ENCODE measurements at places on chromosomes 2 and 18. TPM values are rescaled to one million over a fixed set of nuclear protein-coding genes. Genes with fewer than 3 reads are reported as not detected.

- no peak for ATAC-seq
Observed at GRCh38 chr2:68744366-68744912, 9.8 kb downstream of the ARHGAP25 start.

DNA sequence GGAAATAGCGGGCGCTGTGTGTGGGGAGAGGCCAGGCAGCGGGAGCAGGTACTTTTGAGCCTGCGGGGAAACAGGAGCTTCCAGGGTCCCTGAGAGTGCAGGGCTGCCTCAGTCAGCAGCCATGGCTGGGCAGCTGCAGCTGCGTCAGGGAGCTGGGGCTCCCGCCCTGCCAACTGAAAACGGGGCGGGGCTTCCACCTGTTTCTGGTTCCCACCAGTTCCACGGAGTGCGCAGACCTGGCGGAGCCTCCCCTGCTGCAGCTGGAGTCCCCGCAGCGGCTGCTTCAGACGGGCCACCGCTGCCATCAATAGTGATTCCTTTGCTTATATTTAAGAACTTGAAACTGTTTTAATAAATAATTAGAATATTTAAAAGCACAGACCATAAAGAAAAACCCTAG is 30.6 kb upstream of the RPRM start:
- ATAC-seq = no peak

DNA sequence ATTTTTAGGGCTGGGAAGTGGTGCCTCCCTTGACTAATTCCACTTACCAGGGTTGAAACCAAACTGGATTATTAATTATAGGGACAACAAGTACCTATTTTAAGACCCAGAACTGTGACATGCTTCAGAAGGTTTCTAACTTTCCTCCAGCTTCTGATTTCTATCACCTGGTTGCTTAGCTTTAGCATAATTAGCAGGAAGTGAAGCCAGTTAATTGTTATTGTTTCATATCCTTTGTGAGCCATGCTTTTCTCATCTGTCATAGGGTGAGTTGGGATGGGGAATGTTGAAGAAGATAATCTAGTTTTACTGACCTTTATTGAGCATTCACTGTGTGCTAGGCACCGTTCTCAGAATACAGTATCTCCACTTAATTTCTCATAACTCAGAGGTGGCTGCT is 3.2 kb downstream of the YPEL5 start:
- no peak for ATAC-seq

DNA sequence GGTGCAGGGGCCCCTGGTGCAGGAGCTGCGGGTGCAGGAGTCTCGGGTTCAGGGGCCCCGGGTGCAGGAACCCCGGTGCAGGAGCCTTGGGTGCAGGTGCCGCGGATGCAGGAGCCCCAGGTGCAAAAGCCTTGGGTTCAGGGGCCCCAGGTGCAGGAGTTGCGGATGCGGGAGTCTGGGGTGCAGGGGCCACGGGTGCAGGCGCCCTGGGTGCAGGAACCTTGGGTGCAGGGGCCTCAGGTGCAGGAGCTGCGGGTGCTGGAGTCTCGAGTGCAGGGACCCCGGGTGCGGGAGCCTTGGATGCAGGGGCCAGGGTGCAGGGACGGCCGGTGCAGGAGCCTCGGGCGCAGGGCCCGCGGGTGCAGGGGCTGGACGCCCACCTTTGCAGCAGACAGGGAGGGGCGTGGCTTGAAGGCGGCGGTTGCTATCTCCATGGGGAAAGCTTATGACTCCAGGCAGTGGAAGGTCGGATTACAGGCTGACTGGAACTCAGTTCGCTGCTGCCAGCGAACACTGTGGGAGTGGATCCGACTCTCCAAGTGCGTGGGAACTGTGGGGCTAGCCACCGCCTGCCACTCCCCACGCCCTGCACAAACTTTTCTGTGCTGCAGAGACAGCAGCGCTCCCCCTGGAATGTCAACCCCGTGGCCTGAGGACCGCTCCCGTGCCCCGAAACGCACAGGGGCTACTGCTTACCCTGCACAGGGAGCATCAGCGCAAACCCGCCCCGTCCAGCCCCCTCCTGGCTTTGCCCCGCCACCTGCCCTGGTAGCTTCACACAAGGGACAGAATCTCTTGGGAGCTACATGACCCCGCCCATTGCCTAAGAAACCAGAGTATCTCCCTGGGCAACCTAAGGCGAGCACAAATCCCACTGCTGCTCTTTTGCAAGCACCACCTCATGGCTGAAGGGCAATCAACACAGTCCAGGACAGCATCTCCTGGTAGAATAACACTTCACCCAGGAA is 40.3 kb downstream of the COPS9 start:
- ATAC-seq = peak; percentile 93

The IL1B gene
- total RNA-seq = 30.7 TPM

DNA sequence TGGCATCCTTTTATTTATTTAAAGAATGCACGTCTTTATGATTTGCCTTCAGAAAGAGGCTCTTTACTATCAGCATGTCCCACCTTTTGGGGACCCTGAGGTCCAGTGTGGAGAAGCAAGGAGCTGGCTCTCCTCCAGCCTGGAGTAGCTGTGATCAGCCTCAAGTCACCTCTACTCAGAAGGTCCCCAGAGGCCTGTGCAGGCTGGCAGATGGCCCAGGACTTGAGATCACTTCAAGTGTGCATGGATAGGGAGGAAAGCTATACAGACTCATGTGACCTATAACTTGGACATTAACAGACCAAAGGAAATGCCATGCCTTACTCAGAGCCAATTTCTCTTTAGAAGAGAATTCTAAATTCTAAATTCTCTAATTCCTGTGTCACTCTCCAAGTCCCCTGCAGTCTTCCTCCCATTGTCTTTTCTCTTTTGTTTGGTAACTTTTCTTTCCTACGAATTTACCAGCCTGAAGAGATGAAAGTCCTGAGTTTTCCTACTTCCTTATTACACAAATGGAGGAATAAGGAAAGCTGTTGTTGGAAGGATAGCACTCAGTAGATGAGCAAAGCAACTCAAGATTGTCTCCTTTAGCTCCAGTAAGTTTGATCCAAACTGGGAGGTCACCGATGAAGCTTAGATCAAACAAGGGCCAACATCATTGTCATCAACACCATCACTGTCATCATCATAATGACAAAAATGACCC is 163.9 kb downstream of the GFPT1 start:
- no peak for ATAC-seq

DNA sequence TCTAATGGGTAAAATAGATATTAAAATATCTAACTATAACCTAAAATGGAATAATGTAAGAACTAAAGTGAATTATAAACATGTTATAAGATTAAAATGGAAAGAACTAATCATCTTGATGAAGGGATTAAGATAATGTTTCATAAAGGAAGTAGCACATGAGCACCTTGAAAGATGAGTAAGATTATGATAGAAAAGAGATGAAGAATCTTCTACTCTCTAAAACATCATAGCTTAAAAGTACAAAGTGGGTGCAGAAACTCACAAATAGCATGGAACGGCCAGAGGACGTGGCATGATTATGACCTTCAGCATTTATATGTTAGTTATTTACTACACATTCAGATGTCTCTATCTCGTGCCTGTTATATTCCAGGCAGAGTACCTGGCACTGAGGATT is 76.2 kb upstream of the COL5A2 start:
- ATAC-seq = no peak

DNA sequence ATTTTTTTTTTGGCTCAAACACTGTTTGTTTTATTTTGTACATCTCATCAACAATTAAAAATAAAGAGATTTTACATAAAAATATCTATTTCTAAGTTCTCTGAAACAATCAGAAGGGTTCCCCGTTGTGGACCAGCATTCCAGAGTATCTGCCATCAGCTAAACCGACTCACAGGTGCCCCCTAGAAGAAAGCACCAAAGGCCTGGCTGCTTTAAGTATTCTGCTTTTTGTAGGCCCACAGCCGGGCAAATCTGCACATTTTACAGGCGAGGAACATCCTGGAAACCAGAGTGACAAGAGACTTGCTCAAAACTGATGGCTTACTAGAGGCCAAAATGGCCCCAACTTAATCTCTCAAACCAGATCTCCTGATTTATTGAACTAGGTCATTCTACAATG is 82.2 kb upstream of the SETBP1 start:
- no peak for ATAC-seq

GRCh38 chr2:109247812-109248211 is 118.8 kb downstream of the SH3RF3 start:
- ATAC-seq = no peak

- ATAC-seq = peak; percentile 93
Observed at GRCh38 chr2:15984368-15985255, 44.3 kb downstream of the MYCN start.

All from motor neuron (in vitro differentiated cells).